Stimulated activated CD4-positive, alpha-beta T cell treated with anti-CD3 and anti-CD28 coated beads, Interleukin-15, amount 100 ng/mL, for 48 hours (primary cell): ENCODE measurements at places on chromosomes 5 and 9.
A peak's percentile ranks its signal among the peaks of the same experiment; 100 is the strongest.

DNA sequence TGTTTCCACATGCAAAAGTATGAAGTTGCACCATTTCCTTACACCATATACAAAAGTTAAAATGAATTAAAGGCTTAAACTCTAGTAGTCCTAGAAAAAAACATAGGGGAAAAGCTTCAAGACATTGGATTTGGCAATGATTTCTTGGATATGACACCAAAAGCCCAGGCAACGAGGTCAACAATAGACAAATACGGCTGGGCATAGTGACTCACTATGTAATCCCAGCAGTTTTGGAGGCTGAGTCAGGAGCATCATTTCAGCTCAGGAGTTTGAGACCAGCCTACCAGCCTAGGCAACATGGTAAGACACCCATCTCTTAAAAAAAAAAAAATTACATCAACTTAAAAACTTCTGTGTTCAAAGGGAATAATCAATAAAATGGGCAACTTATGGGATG lies 30.9 kb upstream of the SREK1 start:
- DNase-seq: no peak

DNA sequence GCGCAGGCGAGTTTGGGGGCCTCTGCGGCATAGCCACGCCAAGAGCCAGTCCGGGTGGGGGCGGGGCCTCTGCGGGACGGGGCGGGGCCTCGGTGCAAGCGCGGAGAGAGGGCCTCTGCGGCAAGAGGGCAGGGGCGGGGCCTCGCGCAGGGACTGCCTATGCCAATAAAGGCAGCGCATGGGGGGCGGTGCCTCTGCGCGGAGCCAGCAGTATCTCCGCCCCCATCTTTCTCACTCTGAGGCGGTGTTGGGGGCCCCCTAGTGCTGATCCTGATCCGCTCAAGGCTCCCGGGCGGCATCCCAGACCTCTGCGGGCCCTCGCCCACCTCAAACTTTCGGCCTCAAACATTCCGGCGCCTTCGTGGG lies 9.2 kb upstream of the GPRIN1 start:
- DNase-seq: peak; percentile 82

DNA sequence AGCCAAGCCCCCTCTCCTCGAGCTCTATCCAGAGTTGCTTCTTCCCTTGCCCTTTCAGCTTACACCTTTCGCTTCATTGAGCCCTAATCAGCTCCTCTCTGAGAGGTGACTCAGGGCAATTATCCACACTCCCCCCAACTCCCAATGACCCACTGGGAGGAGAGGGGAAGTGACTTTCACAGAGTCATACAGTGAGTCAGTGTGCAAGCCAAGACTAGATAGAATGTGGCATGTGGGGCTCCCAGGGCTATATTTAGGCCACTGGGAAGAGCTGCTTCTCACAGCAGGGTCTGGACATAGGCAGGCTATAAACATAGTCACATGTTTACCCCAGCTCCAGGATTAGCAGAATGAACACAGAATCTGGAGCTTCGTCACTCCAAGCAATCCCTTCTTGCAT lies 57.4 kb downstream of the NRG2 start:
- no peak for DNase-seq

- DNase-seq: no peak
Observed at GRCh38 chr5:50923768-50924494, 257.5 kb downstream of the PARP8 start.

GRCh38 chr5:99032234-99033013 lies 103.6 kb upstream of the CHD1 start:
- DNase-seq: peak; percentile 18

DNA sequence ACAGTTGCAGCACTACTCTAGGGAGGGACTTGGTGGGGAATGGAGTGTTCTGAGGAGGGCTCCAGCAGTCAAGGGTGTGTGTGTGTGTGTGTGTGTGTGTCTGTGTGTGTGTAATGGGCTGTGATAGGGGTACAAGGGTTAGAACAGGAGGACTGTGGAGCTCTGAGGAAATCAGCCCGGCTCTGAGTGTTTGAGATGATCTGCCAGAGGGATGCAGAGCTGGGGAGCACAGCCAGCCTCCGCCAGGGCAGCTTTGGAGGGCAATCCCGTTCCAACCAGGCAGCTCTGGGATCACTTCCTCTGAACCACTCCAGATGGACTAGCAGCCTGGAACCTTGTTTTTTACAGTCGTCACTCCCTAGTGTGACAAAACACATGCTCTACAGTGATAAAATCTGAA lies 3.0 kb upstream of the SLC6A7 start:
- DNase-seq: no peak

DNA sequence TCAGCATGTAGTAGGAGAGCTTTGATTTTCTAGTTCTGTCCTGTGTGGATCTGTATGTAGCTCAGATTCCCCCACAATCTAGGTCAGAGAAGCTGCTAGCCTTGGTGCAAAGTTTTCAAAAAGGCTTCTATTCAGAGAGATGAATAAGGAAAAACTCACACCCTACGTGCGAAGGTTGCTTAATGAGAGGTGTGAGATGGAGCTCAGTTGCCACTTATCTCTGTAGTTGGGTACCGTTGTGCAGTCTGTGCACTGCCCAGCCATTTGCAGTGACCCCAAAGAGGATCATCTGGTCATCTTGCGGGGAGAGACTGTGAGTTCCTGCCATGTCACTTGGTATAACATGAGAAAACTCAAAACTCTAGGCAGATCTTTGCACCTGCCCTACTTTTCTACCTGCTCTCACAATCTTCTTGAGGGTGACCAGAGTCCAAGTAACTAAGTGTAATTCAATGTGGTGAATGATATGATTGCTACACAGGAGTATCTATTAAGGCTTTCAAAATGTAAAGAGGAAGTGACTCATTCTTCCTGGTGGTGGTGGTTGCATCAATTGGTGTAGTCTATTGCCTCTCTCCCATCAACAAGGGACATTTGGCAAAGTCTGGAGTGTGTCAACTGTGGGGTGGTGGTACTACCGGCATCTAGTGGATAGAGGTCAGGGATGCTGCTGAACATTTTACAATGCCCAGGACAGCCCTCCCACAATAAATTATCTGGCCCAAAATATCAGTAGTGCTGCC lies 65.2 kb downstream of the TMC1 start:
- no peak for DNase-seq

DNA sequence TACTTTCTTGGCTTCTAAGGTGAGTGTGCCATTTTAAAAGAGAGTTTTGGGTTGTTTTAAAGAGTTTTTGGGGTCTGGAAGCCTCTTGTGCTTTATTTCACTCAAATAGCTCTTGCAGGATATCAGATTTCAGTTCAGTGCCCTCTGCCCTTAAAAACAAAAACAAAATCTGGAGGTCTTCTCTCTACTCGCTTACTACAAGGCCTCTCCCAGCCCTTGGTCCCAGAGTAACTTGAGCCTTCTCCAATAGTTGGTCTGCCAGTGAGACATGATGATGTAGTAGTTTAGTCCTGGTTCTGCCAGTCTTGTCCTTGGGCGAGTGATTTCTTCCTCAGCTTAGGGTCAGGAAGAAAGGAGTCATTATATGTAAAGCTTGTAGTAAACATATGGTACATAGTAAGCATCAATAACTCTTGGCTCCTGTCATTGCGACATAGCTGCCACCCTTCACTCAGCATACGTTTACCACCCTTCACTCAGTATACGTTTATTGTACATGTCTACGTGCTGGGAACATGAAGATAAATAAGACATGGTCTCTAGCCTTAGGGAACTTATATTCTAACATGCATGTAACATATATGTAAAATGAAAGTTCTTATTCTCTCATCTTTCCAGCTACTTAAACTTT lies 147.6 kb downstream of the MAN2A1 start:
- no peak for DNase-seq

DNA sequence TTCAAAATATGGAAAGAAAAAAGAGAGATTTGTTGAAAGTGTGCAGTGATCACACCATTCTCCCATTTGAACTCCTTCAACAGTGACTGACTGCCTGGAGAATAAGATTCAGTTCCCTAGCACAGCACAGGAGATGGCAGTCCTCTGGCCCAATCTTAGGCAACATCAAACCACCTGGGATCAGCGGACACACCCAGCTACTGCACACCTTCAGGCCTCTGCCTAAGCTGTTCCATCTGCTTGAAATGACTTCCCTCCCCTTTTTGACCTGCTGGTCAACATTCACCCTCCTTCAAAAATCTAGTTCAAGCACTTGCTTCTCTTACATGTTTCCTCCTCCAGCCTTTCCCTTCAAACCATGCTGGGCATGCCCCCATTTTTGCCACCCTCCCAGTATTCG lies 4.5 kb downstream of the MAPK9 start:
- DNase-seq: no peak

DNA sequence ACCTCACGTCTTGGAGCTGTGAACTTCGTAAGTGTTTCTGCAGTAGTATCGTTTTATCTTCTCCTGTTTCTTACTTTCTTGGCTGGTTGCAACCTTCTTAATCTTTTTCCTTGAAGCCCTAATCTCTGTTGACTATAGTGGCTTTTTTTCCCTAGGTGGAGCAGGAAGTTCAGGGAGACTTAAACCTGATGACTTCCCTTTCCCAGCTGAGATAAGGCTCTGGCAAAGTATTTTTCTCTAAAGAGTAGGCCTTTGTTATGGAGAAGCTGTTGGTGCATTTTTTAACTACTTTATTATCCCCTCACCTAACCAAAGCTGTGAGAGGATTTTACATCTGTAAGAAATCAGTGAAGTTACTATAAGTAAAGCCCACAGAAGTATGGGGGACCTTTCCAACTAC lies 723.1 kb upstream of the RIOK2 start:
- DNase-seq: no peak

- DNase-seq: no peak
Observed at GRCh38 chr9:14314424-14314928, 535 bp upstream of the NFIB start.

- no peak for DNase-seq
Observed at GRCh38 chr5:180869587-180869986, 8.5 kb upstream of the ZFP62 start.

DNA sequence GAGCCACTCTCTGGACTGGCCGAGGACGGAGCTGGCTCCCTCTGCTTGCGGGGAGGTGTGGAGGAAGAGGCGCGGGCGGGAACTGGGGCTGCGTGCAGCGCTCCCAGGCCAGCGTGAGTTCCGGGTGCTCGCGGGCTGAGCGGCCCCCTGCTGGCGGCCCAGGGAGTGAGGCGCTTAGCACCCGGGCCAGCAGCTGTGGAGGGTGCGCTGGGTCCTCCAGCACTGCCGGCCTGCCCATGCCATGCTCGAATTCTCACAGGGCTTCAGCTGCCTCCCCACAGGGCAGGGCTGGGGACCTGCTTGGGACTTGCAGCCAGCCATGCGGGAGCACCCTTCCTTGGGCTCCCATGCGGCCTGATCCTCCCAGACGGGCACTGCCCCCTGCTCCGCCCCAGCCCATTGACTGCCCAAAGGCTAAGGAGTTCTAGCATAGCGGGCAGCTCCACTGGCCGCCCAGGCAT lies 416.9 kb downstream of the MRPS30 start:
- no peak for DNase-seq

- DNase-seq: no peak
Observed at GRCh38 chr5:168865968-168866367, 286.8 kb upstream of the PANK3 start.

DNA sequence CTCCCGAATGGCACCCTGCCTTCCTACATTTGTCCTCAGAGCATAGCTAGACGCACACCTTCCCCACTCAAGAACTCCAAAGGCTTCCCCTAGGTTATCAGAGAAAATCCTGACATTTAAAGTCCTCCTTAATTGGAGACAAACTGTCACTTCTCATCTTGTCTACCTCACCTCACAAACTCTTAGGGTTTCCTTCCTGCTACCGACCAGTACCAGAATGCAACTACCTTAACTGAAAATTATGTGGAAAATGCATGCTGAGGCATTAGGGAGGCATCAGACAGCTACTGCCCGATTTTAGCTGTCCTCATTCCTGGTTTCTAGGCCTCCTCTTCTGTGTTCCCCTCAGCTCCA lies 17.9 kb upstream of the TNIP1 start:
- no peak for DNase-seq

DNA sequence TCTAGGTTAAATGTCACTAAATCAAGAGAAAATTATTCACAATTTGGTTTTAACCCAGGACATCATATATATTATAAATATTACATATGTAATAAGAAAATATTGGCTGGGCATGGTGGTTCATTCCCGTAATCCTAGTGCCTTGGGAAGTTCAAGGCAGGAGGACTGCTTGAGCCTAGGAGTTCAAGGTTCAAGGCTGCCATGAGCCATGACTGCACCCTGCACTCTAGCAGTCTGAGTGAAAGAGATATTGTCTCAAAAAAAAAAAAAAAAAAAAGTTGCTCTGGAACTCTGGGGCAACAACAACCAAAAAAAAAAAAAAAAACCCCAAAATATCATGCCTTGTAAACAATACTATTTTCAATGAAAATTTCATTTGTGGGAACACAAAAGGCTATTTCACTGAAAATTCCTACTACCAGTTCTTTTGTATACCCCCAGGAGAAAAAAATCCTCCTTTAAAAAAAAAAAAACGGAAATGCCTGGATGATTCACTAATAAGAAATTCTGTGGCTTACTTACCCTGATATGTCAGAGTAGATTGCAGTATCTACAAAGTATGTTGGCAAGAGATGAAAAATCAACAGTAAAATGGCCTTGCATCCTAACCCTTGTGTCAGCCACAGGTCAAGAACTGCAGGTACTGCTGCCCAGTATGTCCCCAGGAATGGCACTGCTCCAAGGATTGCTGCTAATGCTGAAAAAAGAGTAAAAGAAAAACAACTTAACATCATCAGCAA lies 22.6 kb upstream of the CTNNAL1 start:
- DNase-seq: no peak

DNA sequence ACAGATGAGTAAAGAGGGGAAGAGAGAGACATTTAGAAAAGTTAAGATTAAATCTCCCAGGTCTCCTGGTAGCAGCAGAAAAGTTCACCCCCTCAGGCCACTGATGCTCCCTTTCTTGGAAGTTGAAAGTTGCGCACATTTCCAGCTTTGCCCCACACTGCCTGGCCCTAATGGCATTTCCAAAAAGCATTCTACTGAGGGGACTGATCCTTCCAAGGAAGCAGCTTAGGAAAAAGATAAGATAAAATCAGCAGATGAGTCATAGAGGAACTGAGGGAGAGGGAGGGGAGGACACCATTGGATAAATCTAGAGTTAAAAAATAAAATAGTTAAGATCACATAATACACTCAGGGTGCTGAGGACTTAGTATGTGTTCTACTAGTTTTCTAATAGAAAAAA lies 67.6 kb upstream of the SLC12A2 start:
- no peak for DNase-seq

- no peak for DNase-seq
Observed at GRCh38 chr9:13971966-13972655, 341.8 kb downstream of the NFIB start.
